NCI-H1417 treated with DMSO at 0.1 percent for 48 hours (cell line): ENCODE measurements at places on chromosomes 4 and X.

DNA sequence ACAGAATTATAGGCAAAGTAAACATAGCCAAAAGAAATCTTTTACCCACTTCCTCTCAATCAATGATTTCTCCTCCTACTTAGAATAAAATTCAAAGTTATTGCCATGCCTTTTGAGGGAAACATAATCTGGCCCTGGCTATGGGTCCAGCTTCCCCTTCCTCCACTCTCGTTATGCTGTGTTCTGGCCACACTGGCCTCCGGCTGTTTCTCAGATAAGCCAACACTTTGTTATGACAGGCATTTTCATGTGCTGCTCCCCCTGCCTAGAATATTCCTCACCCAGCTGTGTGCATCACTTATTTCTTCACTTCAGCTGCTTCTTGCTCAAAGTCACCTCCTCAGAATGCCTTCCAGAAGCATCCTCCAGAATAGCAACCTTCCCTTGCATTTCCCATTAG, 386.6 kb upstream of the AADAT start:
- DNase-seq = no peak

DNA sequence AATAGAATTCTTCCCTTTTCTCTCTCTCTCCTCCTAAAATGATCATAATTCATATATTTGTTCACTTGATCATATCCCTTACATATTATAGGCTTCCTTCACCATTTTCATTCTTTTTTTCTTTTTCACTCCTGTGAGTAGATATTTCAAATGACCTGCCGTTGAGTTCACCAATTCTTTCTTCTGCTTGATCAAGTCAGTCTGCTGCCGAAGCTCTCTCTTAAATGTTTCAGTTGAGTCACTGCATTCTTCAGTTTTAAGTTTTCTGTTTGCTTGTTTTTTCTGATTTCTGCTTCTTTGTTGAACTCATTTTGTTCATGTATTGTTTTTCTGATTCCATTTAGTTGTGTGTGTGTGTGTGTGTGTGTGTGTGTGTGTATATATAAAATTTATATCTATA, 354.3 kb downstream of the GPAT3 start:
- DNase-seq = no peak

- no peak for DNase-seq
Measured at GRCh38 chr4:142817442-142817841, 28.7 kb downstream of the INPP4B start.

DNA sequence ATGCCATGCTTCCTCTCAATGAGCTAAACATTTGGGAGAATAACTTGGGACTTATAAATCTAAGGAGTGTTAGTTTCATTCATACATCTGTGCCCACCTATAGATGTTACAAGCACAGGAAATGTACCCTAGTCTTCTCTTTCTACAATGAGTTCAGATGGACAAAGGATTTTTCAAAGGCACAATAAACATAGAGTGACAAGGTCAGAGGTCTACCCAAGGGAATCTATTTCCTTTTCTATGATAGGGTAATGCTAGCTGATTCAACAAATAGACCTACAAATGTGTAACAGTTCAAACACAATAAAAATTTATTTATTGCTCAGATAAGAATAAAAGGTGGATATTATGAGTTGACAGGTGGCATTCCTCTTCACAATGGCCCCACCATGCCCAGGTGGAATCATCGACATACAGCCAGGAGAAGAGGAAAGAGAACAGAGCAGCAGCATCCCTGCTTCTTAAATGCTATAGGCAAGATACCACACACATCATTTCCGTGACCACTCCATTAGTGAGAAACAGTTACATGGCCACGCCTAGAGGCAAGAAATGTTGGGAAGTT, 421.8 kb downstream of the HNRNPD start:
- DNase-seq = no peak

GRCh38 chr4:37629713-37630112, 56.5 kb downstream of the RELL1 start:
- DNase-seq = no peak

GRCh38 chr4:118682928-118683327, 2.3 kb upstream of the METTL14 start:
- DNase-seq = no peak

GRCh38 chrX:65607070-65607742, 60.2 kb upstream of the MSN start:
- DNase-seq = no peak

DNA sequence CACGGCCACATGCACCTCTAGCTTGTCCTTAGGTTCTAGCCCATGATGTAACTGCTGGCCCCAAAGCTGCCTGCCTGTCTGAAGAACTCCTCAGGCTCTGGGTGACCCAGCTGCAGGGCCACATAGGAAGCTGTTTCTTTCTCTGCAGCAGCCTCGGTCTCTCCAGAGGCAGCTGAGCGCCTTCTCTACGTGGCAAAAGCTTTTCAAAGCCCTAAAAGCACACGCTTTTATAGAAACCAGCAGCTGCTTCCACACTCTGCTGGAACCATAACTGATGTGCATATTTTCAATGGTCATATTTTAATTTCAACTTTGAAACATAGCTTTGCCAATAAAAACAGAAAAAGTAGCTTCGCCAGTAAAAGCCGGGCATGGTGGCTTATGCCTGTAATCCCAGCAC, 37.4 kb downstream of the FAM53A start:
- DNase-seq = no peak

DNA sequence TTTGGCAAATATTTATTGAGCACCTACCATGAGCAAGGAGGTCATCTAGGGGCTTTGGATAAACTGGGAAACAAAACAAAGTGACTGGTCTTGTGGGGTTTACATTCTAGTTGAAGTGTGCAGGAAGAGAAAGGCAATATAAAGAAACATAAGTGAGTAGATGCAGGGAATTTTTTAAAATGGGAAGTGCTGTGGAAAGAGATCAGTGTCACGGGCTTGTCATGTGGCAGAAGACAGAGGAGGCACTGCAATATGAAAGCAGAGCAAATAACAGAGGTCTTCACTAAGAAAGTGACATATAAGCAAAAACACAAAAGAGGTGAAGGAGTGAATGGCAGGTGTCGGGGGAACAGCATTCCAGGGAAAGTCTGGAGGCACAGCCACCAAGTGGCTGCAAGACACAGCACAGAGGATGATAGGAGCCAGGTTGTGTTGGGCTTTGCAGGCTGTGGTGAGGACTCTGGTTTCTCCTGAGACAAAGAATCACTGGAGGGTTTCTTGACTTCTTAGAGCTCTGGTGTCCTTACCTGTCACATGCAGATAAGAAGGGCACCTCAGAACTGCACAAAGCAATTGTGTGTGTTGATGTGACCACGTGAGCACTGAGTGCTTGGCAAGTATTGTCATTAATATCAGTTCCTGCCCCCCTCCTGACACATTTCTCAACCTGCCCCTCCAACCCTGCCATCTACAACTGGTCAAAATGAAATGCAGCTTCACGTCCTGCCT, 143.5 kb downstream of the TSPAN5 start:
- DNase-seq = no peak

DNA sequence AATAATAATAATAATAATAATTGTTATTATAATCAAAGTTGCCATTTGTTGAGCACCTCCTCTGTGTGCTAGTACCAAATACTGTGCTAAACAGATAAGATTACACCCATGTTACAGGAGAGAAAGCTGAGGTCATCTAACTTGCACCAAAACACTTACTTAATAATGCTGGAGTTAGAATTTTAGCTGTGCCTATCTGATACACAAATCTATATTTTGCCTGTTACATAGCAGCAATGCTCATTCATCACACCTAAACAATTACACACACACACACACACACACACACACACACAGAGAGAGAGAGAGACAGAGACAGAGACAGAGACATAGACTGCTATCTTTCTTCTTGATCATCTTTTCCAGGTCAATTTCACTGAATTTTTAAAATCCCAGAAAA, 170.9 kb upstream of the KLF3 start:
- DNase-seq = no peak

DNA sequence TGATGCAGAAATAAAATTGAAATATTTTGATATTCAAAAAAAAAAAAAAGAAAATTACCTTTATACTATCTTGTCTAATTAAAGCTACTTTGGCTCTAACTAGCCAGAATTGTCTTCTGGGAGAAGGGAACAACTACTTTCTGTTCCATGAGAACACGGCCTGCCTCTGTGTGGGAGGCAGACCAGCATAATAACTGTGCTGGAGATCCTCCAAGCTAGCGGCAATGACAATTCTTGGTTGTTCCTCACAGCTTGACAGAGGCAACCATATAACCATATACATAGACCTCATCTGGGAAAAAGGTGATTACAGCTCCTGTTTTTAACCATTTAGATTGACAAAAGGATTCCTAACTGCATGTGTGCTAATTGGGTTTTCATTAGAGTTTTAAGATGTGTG, 95.7 kb downstream of the RBMX2 start:
- no peak for DNase-seq

DNA sequence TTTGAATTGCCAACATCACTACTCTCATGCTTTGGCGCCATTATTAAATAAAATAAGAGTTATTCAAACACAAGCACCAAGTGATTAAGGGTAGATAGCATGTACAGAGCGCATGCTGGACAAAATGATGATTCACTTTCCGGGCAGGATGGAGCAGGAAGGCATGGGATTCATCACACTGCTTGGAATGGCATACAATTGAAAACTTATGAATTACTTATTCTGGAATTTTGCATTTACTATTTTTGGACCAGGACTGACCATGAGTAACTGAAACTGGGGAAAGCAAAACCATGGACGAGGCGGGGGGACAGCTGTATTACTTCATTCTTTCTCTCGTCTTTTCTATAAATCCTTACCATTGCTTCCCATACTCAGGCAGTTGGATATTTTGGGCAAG, 28.5 kb upstream of the FGF5 start:
- DNase-seq = no peak

- DNase-seq = no peak
Measured at GRCh38 chrX:8548446-8548845, 83.8 kb downstream of the VCX3B start.

DNA sequence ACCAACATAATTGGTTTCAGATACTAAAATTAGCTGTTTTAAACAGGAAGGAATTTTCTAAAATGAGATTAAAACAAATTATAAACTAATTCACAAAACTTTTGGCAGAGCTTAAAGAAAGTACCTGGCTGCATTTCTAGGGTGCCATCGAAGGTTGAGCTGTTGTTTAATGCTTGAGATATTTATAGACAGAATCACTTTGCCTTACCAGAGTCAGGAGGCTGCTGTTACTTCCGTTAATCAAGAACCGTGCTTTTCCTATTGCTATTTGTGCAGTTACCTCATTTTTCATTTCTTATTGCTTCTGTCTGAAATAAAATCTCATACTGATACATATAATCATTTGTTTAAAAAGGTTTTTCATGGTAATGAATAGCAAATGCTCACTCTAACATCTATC, 242.9 kb downstream of the TECRL start:
- no peak for DNase-seq

DNA sequence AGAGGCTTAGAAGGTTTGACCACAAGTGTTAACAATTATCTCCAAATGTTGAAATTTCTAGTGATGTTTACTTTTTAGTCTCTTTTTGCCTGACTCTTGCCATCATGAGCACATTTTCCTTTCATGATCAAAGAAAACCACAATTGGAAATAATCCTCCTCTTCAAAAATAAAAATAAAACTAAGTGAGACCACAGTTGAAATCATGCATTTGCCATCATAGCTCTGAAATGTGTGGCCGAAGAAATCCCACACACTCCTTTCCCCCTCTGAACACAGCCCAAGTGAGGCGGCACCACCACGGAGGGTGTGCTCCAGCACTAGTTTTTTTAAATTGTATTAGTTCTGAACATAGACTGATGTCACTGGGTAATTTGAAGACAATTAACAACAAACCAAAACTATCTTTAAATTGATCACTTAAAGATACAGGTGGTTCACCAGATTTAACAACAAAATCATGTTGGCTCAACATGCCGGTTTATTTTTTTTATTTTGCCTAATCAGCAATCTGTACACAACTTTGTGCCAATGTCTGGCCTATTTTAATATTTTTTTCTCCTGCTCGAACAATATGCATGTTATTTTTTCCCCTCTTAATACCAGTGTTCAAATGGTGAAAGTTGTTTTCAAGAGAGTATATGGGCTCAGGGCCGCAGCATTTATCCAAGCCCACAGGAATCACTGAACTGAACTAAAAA, 17.6 kb downstream of the APBB2 start:
- no peak for DNase-seq

DNA sequence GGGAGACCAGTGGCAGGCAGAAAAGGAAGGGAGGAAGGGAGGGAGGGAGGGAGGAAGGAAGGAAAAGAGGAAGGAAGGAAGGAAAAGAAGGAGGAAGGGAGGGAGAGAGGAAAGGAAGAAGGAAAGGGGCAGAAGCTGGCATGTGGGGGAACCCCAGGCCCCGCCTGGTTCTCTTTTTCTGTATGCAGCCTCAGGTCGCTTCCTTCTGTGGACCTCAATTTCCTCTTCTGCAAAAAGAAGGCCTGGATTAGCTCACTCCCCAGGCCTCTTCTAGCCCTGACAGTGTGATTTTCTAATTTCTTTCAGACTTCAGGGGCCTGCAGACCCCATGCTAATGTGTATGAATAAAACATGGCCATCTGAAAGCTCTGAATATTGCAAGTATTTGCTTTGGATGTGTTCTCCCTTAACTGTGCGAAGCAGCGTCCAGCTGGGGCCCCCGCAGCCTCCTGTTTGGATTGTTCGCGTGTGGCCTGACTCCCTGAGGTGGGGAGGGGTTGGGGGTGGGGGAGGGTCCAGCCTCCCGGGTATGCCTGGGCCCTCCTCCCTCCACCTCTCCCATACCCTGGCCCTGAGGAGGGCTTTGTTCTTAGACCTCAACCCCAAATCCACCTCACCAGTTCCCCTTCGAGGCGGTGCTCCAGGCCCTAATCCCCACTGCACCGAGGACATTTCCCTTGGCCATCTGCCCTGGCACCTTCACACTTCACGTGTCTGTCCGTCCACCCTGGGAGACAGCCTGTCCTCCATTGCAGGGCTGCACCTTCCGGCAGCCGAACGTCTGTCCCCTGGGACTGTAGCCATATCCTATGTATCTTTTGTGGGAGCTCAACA, 199.9 kb upstream of the ATP6AP2 start:
- DNase-seq = no peak

DNA sequence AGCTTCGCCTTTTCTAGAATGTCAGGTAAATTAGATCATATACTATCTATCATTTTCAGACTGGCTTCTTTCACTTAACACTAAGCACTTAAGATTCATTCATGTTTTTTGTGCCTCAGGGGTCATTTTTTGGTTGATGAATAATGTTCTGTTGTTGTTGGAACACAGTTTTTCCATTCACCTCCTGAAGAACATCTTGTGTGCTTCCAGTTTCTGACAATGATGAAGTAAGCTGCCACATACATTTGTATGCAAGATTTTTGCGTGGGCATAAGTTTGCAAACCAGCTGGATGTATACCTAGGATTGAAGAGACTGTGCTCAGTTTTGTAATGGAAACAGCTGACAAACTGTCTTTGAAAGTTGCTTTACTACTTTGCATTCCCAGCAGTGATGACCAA, 37.6 kb downstream of the MAGEA9 start:
- DNase-seq = no peak
